ENCODE measurements at places on chromosomes 6 and 20.

DNA sequence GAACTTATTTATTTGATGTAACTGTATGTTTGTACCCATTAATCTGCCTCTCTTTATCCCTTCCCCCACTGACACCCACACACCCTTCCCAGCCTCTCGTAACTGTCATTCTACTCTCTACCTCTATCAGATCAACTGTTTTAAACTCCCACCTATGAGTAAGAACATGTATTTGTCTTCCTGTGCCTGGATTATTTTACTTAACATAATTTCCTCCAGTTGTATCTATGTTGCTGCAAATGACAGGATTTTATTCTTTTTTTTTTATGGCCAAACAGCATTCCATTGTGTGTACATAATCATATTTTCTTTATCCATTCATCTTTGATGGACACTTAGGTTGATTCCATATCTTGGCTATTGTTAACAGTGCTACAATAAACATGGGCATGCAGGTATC, 49.3 kb downstream of the PHACTR2 start:
- DNase-seq, result no peak

- DNase-seq, result no peak
Measured at GRCh38 chr20:25250508-25250907, 2.6 kb downstream of the PYGB start.

- no peak for DNase-seq
Measured at GRCh38 chr6:42066156-42066675, 15.9 kb downstream of the TAF8 start.

DNA sequence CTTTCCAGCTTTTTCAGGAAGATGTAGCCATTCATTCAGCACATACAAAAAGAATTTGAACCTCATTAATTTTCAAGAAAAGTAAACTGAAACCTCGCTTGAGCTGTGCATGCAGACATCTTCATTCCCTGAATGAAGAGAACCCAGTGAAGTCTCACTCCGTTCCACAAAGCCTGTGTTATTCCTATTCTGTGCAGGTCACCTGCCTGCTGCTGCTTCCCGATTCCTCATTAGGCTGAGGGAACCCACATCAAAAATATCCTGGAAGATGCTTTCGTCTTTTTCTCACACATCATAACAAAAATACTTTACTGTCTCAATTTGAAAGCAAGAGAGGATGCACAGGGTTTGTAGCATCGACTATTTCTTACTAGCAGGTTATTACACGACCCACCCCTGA, 40.1 kb downstream of the TRMT6 start:
- DNase-seq, result no peak

GRCh38 chr6:127784468-127784867, 116.4 kb downstream of the THEMIS start:
- no peak for DNase-seq

DNA sequence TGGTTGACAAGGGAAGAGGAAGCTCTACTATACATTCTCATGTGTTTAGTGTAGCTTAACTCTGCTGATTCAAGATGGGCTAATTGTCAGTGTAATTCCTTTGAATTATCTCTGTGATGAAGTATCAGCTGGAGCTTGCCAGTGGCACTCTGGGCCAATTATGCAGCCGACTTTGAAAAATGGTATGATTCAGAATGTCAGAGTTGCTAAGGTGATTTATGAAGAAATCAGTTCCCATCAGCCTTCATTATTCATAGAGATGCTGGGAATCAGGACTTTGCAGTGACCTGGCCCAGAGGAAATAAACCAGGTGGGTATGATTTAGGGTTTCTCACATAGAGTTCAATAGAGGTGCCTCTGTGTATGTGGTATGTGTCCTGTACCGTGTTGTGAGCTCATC, 33.4 kb downstream of the KCNS1 start:
- DNase-seq, result no peak

GRCh38 chr20:25508083-25508770, 77.1 kb downstream of the NINL start:
- no peak for DNase-seq

DNA sequence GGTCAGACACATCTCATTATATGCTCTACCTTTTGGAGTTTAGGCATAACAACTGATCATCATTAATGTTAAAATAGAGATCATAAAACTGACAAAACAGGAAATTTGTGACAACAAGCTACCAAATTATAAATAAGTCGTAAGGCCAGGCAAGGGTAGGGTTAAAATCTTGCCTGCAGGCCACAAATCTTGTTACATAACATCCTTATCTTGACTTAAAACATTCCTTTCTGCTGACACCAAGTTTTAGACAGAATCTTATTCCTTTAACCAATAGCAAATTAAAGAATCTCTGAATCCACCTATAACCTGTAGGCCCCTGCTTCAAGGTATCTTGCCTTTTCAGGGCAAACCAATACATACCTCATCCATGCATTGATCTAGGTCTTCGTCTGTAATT, 32.5 kb upstream of the NKAIN2 start:
- no peak for DNase-seq

DNA sequence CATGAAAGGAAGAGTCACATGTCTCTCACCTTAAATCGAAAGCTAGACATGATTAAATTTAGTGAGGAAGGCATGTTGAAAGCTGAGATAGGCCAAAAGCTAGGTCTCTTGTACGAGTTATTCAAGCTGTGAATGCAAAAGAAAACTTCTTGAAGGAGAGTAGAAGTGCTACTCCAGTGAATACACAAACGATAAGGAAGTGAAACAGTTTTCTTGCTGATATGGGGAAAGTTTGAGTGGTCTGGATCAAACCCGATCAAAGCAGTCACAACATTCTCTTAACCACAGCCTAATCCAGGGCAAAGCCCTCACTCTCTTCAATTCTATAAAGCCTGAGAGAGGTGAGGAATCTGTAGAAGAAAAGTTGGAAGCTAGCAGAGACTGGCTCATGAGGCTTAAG, 1.9 kb upstream of the TPD52L1 start:
- no peak for DNase-seq

- peak; percentile 5 for DNase-seq
Measured at GRCh38 chr6:122184401-122184827, 215.0 kb upstream of the HSF2 start.

GRCh38 chr6:52909531-52909930, at the start of gene GSTA3:
TSS of gene GSTA3 (minus strand) at chr6:52909698. CDS start at chr6:52905834, 3,864 bp downstream.
- no peak for DNase-seq

- no peak for DNase-seq
Measured at GRCh38 chr6:107328081-107328480, 131.3 kb downstream of the PDSS2 start.

GRCh38 chr6:71181565-71181964, 107.0 kb upstream of the OGFRL1 start:
- no peak for DNase-seq

DNA sequence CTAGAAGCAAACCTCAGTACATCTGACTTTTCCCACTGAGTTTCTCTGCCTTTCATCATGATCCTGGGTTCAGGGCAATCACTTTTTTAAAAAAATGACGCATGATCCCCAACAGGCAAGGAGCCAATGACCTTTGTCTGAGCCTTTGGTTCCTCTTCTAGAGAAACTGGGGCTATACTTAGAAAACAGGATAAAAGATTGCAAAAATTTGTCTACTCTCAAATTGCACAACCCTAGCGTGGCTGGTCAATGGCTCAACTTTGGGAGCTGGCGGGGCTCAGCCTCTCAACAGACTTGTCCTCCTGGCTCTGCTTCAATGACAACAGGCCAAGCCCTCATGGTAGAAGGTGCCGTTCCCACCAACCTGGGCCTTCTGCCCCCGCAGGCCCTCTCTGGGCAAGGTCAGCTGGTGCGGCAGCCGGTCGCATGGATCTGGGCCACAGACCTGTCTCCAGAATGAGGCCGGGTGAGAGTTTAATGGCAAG, 48.7 kb downstream of the PDYN start:
- DNase-seq, result no peak

GRCh38 chr6:44642870-44643522, 255.5 kb downstream of the CDC5L start:
- DNase-seq, result peak; percentile 38

DNA sequence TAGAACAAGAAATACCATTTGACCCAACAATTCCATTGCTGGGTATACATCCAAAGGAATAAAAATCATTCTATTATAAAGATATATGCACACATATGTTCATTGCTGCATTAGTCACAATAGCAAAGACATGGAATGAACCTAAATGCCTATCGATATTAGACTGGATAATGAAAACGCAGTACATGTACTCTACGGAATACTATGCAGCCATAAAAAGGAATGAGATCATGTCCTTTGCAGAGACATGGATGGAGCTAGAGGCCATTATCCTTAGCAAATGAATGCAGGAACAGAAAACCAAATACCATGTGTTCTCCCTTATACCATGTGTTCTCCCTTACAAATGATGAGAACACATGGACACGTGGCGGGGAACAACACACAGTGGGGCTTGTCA, 190.2 kb downstream of the HACE1 start:
- no peak for DNase-seq

DNA sequence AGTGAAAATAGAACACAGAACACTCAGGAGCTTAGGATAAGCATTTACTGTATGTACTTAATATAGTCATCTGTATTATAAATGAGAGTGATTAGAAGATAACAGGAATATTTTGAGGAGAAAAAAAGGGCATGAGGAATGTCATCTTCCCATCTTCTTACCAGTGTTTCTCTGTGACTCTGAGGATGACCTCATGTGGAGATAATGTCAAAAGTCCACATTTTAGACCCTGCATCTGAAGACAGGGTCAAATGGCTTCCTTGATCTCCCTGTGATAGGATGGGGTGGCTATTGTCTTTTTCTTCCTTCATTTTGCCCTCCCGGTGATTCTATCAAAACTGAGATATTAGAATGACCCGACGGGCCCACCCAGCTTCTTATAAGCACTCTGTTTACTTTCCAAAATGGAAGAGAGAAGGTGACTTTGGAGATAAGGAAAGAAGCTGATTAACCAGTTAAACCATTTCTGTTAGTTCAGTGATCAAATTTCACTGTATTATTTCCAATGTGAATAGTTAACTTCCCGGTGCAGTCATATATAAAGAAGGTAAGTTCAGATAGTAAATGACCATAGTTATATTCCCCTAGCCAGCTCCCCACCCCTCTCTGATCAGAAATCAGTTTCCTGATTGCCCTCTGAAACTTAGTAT, 115.7 kb upstream of the SALL4 start:
- no peak for DNase-seq

- DNase-seq, result no peak
Measured at GRCh38 chr20:18304618-18305017, 16.3 kb downstream of the ZNF133 start.

- no peak for DNase-seq
Measured at GRCh38 chr20:61980647-61981583, 84.8 kb downstream of the TAF4 start.

- DNase-seq, result no peak
Measured at GRCh38 chr20:36700438-36700837, 45.5 kb downstream of the NDRG3 start.

All from NCI-H2081 (cell line).